H1 (cell line): ENCODE measurements at places on chromosomes 12 and 14.

DNA sequence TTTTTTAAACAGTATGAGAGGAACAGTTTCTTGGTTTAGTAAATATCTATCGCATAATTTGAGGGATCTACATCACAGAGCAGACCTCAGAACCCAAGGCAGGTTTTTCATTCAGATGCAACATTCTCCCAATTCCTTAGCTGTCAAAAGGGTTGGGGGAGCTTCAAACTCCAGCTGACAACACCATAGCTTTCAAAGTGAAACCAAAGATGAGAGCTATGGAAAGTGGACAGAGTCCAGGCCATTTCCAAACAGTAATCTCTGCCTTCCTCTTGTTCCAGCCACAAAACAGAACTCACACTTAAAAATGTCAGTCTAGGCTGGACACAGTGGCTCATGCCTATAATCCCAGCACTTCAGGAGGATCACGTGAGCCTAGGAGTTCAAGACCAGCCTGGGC lies 87.8 kb downstream of the SPRING1 start:
- no peak for DNase-seq

DNA sequence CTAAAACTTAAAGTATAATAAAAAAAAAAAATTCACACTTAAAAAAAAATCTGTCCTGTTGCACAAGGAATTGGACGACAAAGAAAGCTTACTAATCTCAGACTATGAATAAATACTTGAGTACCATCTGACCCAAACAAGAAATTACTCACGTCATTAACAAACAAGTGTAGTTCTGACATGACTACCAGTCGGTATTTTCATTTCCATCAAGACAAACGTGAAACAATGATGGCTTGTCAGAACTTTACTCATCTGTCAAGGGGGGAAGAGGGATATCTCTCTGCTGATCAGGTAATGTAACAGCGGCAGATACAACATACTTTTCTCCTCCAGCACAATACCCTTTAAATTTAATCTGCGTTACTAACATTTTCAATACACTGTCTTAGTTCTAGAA lies 78.3 kb downstream of the CDK17 start:
- no peak for DNase-seq

DNA sequence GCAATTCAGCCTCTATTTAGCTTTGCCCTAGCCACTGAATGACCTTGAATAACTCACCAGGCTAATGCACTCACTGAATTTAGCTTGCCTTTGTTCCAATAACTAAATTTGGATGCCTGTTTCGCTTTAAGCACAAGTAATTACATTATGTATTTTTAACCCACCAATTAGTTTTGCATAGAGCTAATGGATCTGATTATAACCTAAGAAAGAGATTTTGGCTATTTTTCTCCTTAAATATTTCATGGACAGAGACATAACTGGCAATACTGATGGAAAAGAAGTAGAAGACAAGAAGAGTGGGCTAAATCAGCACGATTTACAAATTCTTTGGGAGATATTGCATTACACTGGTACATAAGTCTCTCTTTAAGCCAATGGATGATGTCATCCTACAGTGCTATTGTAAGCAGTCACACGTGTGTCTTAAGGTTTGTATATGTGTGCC lies 85.7 kb downstream of the AKAP6 start:
- no peak for DNase-seq

DNA sequence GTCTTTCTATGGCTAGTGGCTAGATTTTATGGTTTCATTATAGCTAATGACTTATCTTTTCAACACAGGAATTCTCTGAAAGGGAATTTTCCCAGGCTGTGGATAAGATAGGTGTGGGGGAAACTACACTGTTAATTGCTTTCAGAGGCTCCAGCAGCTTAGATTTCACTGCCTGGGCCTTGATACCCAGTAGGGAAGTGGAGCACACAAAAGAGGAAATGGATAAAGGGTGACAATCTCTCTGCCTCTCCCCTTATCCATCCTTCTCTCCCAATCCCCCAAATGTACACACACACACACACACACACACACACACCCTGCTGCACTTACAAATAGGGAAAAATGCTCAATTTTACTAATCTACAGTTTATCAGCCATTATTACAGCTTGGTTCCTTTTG lies 19.1 kb downstream of the SIX4 start:
- no peak for DNase-seq

DNA sequence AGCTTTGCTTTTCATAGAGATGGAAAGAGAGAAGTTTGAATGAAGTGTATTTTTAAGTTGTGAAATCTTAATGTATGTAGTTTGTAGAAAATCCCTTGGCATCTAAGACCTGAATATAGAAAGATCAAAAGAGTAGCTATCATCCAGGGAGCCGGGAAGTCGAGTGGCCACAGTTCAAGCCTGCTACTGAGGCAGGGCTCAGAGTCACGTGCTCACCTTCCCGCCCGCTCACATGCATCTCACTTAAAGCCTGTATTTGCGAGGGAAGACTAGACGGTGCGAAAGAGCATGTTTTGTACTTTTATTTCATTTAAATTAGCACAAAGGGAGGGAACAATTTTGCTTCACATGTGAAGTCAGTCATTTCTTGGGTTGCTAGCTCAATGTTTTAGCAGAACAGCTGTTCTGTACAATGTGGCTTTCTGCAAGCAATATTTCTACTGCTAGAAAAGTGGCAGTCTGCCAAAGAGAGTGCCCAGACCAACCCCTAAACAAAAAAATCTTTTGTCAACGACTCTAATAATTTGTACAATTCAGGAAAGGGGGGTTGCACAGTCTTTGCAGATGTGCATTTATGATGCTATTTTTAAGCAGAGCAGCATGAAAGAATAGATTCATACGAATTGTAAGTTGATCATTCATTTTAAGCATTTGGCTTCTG lies 290.7 kb downstream of the NPAS3 start:
- DNase-seq = no peak

- no peak for DNase-seq
These were observed 172.3 kb downstream of the GPHN start for GRCh38 chr14:66680216-66680615.

DNA sequence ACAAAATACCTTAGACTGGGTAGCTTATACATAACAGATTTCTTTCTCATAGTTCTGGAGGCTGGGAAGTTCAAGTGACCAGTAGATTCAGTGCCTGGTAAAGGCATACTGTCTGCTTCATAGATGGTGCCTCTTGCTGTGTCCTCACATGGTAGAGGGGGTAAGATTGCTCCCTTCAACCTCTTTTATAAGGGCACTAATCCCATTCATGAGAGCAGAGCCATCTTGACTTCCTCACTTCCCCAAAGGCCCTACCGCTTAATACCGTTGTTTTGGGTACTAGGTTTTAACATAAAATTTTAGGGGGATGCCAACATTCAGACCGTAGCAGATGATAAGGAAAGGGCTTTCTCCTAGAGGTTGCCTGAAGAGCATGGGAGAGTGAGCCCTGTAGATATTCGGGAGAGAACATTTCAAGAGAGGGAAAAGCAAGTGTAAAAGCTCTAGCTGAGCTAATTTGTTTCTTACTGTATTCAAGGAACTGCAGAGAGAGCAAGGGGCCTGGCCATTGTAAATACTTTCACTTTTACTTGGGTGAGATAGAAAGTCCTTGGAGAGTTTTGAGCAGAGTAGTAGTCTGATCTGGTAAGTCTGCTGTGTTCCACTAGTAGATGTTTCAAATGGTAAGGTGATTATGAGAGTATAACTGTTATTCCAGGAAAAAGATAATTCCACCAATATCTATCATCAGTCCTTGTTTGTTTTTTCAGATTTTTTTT lies 27.3 kb downstream of the FRS2 start:
- no peak for DNase-seq

- DNase-seq = no peak
These were observed 5.2 kb downstream of the GSKIP start for GRCh38 chr14:96368534-96368933.

DNA sequence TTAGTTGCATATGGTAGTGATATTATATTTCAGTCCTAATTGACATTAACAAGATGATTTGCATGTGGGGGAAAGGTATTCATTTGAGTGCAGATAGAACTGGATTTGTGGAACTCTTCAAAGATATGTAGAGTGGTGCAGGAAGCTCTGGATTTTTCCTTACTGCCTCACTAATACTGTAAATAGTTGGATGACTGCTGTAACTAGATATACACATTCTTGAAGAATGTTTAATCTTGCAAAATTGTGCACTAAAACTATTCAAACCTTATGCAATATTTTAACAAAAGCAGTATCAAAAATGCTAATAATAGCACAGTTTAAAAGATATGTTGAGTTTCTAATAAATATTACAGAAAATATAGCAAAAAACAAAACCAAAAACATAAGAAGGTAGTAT lies 43.1 kb upstream of the ATF7IP start:
- no peak for DNase-seq

- DNase-seq = no peak
These were observed 44.1 kb downstream of the SMIM41 start for GRCh38 chr12:52123487-52124186.

DNA sequence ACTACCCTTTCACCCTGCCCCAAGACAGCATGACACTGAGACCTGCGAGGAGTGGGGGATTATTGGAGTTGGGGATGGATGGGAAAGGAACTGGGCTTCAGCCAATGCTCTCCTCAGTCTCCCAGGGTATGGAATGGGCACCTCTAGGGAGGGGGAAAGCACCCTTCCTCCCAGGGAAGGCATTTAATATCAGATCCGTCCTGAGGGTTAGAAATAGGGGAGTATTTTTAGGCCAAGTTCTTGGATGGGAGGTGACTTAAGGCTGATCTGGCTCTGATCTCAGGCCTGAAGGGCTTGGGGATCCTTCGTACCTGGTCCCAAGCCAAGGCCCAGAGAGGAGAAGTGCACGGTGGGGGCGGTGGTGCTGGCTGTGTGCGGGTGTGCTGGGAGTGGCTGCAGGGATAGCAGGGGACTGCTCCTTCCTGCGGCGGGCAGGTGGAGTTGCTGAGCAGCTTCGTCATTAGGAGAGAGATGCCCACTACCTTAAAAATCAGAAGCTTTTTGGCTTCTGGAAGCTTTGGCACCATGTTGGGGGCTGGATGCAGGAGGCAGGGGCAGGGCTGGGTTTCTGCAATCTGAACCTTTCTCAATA lies 7.0 kb upstream of the CEBPE start:
- no peak for DNase-seq

GRCh38 chr14:24978862-24979724 lies 70.9 kb downstream of the STXBP6 start:
- DNase-seq = no peak

DNA sequence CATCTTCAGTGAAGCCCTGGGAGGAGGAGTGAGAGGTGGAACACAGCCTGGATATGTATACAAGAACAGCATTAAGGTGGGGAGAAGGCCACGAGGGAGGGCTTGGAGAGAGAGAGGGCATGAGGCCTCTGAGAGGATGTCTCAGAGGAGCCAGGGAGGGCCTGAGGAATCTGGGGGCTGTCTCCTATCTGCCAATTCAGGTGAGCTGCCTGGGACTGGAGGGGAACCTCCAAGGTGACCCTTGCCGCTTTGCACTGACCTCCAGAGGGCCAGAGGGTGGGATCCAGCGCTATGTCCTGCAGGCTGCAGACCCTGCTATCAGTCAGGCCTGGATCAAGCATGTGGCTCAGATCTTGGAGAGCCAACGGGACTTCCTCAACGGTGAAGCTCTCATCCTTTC lies 4.4 kb downstream of the ARHGEF25 start:
- no peak for DNase-seq

DNA sequence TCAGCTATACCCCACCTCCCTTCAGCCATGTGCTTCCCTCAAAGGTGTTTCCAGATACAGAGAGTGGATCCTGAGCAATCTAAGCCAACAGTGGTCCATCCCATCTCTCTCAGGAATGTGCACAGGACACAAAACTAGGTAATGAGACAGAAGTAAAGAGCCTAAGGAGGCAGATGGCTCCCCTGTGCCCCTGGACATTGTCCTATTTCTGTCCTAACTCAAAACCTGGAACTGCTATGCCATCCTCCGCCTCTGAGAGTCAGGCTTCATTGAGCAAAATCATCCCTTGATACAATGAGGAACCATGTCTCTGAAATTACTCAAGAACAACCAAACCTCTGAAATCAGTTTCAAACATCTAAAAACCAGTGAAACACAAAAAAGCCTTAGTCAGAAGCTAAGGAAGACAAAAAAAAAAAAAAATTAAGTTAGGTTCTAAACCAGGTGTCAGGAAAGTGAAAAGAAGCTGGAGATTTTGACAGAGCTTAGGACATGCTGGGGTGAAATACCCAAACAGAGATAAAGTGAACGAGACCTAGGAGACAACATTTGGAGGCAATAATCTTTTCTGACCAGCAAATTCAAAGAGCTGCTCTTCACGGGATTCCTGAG lies 200.3 kb upstream of the PLEKHG7 start:
- DNase-seq = no peak

- DNase-seq = no peak
These were observed 21.4 kb downstream of the ACVR1B start for GRCh38 chr12:51972849-51973273.

DNA sequence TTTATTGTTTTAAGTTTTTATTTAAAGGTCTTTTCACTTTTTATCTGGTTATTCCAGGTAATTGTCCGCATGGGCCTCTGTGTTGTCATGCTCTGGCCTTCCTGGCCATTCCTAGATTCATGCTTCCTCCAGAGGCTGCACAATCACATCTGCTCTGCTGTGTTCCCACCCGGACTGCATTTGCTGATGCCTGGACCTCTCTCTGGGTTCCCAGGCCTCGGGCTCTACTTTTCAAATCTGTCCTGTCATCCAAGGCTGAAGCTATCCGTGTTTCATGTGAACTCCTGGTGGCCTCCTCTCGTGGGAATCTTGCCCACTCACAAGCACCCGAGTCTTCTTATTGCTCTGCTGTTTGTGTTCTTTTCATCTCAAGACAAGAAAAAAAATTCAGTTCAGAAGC lies 16.1 kb upstream of the VDR start:
- DNase-seq = no peak

DNA sequence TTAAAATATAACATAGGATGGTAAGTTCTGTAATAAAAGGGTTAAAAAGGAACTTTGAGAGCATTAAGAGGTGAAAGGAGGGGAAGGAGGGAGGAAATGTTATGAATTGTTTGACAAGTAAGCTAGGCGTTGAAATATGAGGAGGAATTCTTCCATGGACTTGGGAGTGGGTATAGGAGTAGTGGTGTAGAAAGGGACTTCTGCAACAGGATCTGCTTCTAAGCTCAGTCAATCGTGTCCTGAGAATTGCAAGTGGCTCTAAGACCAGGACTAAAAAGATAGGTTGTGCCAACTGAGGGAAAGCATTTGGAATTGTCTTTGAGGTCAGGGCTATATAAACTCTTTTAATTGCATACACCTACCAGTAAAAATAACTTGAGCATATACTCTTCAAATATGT lies 74.1 kb upstream of the SLC38A2 start:
- DNase-seq = no peak

- no peak for DNase-seq
These were observed 1.4 kb upstream of the AP4S1 start for GRCh38 chr14:31024010-31024480.

- DNase-seq = no peak
These were observed 52.7 kb downstream of the PTGER2 start for GRCh38 chr14:52366796-52367315.

DNA sequence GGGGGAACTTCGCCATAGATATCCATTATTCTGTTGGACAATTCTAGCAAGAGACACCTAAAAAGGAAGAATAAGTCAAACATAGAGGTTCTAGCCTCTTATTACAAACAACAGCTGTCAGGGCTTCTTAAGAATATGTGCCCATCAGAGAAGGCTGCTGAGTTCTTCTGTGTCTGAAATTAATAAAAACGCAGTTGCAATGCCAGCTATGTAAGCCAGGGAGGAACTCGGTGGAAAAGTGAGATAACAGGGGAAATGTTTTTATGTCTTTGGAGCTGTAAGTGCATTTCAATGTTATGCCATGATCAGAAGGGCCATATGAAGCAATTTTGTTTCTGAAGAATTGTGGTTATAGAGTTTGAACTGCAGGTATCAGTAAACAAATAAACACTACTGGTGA lies 95.0 kb downstream of the SYT1 start:
- no peak for DNase-seq
